Smooth muscle cell of the brain vasculature (primary cell): ENCODE measurements at places on chromosomes 4 and X.

- DNase-seq, result no peak
Observed at GRCh38 chr4:83252782-83253405, 31.7 kb downstream of the COQ2 start.

DNA sequence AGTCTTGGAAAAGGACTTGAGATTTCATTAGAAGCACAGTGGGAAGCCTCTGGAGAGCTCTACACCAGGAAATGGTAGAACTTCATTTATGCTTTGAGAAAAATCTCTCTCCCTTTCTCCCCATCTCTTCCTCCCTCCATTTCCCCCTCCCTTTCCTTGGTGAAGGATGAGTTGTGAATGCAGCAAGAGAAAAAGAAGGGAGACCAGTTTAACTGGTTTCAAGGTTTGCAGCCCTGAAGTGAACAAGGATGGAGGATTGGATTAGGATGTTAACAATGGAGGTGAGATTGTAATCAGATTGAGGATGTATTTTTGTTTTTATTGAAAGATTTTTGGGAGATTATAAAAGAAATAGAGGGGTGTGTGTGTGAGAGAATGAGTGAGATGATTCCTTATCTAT is 99.5 kb downstream of the ANK2 start:
- DNase-seq, result no peak

DNA sequence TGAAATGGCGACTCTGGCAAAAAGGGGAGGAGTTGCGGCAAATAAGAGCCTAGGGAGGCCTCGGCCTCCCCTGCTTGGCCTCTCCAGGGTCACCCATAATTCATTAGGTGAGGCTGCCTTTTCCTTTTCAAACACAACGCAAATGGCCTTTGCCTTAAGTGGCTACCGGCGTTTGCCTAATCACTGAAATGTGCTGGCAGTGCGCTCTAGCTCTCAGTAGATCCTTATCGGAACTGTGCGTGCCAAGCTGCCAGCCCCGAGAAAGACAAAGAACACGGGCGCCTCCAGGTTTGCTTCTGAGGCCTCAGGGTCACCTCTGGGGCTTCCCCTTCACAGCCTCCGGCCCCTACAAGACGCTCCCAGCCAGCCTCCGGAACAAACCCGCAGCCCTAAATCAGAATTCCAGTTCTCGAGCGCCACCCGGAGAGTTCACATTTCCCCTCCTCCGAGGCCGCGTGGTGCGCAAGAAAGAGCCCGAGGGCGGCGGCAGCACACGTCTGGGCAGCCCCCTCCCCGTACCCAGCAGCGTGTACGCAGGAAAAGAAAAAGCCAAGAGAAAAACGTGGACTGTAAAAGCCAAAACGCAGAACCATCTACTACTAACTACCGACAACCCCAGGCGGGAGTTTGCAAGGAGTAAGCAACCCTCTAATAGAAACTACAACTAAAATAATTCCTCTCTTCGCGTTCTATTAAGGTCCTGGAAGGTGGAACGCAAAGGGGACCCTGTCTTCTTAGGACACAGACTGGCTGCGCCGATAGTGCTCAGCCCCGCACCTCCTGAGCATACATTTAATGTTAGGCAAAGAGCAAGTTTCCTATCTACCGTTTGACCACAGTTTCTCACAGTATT is 76.5 kb upstream of the BCOR start:
- no peak for DNase-seq

DNA sequence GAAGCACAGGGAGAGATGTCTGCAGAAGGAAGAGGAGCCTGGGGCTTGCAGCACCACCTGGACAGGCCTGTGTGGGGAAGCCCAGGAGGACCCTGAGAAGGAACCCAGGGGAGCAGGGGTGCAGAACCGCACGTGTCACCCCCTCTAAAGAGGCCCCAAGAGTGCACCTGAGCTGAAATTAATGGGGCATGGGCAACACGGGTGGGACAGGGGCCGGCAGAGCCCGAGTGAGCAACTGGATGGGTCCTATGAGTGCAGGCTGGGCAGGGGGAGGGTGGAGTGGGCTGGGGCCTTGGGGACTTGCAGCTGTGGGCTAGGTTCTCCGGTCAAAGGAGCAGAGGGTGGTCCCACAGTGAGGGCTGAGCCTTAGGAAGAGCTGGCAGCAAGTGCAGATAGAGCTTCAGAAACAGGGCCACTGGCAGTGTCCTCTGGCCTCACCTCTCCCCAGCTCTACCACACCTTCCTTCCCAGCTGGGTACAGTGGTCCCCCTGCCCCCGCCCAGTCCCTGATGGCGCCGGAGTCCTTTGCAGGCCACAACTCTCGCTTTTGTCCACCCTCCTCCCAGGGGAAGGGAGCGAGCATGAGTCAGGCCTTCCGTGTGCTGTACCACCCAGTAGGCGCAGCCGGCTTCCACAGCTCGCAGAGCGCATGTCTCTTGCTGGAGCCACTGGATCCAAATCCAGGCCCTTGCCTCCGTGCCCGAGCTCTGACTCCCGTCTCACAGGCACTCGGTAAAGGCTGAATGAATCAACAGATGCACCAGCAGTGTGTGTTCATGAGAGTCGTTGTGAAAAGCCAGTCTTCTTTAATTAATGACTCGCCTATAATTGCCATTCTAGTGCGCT is 131.6 kb downstream of the HMX1 start:
- DNase-seq, result no peak

DNA sequence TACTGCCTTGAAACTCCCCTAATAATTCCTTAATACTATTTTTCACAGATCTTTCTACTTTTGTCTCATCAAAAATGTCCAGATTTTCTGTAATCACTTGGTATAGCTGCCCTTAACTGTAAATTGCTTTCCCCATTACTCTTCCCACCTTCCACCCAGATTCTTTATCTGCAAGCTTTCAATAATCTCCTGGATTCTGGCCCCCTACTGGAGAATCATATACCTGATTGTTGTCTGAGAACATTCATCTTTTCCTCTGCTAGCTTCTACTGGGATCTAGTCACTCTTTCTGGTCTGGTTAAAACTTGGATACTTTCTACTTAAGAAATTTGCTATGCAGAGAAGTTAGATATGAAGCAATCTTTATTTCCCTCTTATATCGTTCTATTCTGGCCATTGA is 552.6 kb downstream of the PCDH19 start:
- no peak for DNase-seq

DNA sequence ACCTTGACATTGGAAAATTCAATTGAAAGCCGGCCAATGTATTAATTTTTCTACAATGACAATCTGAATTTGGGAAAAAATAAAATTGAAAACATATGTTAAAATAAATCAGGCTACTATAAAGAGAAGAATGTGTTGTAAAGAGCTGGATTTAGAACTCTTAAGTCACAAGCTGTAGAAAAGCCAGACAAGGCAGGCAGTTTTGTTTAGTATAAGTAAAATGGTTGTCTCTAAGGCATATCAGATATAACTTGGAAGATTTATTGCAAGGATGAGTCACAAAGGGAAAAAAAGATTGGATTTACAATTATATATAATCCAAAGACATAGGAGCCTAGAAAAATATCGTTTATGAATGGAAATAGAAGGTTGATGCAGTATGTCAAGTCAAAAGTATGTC is 549.1 kb upstream of the EPHA5 start:
- no peak for DNase-seq

DNA sequence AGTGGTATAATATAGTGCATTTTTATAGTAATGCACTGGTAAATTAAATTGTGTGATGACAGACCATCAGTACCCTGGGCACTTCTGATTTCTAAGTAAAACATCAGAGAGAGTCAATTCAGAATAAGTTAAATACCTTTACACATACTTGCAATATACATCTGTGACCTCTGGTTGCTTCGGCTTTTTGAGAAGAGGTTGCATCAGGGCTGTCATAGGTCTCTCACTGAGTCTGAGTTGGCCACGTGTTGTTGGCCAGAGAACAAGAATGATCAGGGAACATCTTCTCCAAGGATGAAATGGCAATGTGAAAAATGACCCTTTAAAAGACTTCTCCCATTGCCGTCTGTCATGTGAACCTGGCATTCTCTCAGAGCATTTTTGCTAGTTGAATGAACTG is 36.9 kb upstream of the PUDP start:
- DNase-seq, result no peak

DNA sequence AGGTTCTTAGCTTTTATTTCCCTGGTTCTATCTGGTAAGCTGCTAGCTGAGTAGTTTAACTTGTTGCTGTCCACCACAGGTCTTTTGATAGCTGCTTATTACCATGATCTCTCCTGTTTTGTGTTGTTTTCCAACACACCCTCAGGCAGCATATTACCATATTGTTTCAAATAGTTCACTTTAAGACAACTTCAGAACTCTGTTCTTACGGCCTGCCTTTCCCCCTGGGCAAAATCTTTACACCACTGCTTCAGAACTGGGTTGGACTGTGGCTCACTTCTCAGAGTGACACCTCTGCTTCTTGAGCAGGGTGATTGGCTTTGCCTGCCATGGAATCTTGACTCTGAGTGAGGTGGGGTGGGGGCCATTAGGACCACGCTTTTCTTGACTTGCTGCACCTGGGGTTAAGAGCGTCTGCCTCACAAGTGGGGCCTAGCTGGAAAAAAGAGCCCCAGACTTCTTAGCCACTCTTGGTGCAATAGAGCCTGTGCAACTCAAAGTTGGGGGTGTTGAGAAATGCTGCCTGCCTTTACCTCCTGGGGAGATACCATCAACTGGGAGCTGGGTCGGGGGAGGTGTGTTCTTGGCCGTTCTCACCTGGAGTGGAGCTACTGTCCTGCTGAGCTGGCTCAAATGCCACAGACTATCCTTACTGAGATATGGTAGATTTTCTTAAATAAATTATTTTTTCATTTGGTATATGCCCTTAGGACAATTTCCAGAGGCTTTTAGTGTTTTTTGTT is 23.4 kb downstream of the USP9X start:
- DNase-seq, result no peak

GRCh38 chr4:54719378-54719777 is 61.6 kb downstream of the KIT start:
- no peak for DNase-seq

- DNase-seq, result no peak
Observed at GRCh38 chrX:64186974-64187761, 18.3 kb downstream of the AMER1 start.

DNA sequence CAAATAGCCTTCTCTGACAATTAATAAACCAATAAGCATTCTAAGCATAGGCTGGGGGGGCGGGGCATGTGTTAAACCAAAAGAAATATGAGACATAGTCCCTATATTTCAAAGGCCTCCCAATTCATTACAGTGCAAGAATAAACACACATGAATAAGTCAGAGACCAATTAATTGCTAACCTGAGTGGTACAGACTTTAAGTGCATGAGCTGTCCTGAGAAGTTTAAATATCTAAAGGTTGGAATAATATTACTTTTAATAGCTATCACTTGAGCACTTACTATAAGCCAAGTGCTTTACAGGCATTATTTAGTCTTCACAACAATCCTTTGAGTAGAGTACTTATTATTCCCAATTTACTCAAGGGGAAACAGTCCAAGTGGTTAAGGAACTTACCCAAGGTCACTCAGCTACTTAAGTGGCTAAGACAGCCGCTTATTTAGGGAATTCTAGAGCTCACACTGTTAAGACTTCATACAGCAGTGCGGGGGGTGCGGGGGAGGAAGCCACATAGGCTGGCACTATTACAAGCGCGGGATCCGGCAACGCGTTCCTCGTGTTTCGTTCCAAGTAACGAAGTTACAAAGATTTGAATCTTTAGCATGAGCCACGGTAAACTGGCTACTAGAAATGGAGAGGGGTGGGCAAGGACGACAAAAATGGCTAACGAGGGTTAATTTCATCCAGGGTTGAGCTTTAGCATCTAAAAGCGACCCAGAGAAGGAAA is 1.4 kb downstream of the THOC2 start:
- no peak for DNase-seq

DNA sequence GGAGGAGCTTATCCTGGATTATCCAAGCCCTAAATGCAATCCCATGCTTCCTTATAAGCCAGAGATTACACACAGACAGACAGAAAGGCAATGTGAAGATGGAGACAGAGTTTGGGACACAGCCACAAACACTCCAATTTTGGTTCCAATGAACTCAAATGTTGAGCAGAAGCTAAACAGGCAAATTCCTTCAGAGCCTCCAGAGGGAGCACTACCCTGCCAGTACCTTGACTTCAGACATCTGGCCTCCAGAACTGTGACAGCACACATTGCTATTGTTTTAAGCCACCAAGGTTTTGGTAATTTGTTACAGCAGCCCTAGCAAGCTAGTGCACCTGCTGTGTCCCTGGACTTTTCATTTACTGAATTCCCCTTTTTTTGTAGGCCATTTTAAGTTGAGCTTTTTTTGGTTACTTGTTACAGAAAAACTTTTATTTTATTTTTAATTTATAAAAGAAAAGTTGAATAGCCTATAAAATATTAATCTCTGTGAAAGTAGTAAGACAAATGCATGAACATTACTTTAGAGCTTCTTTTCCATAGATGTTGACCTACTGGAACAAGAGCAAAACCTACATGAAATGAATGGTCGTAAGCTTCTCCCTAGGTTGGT is 33.4 kb upstream of the SRD5A3 start:
- DNase-seq, result no peak

DNA sequence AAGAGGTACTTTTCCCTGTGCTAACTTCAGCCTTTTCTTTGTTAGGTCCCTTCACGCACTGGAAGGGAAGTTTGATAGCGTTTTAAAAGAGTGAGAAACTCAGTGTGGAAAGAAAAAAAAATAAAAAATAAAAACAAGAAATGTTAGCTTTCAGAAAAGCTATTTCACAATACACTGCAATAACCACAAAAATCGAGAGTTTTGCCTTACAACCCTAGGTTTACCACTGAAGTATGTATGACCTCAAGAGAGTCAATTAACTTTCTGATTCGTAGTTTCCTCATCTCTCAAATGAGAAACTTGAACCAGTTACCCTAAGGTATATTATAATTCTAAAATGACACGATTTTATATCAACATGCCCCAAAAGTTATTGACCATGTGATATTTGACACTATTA is 93.9 kb upstream of the JADE1 start:
- no peak for DNase-seq

GRCh38 chr4:120446051-120446567 is 379.5 kb upstream of the MAD2L1 start:
- no peak for DNase-seq

GRCh38 chrX:30301963-30302362 is 7.2 kb downstream of the NR0B1 start:
- no peak for DNase-seq

GRCh38 chrX:149950681-149951080 is 12.4 kb upstream of the EOLA2 start:
- DNase-seq, result peak; percentile 20

DNA sequence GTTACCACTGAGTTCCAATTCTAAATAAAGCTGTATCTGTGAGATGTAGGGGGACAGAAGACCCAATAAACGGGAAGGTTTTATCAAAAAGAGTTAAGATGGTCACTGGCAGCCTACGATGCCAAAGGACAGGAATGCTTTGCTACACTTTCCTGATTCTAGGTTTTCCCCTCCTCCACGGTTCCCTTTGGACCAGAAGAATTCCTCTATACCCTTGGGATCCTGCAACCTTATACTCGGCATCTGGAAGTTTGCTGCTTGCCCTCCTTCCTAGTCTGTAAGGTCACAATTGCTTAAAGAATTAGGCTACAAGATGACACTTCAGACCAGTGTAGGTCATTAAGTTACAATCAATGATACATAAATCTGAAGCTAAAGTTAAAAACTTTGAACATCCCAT is 64.3 kb downstream of the SCML2 start:
- DNase-seq, result no peak

- no peak for DNase-seq
Observed at GRCh38 chrX:147803948-147804347, 107.8 kb upstream of the FMR1 start.

GRCh38 chr4:141786946-141787345 is 150.6 kb downstream of the IL15 start:
- no peak for DNase-seq
